ENCODE measurements at places on chromosomes 6 and 20. TPM values are rescaled to one million over a fixed set of nuclear protein-coding genes. Genes with fewer than 3 reads are reported as not detected.
A peak's percentile ranks its signal among the peaks of the same experiment; 100 is the strongest.

Gene TAGAP
- 82.6 TPM for total RNA-seq

DNA sequence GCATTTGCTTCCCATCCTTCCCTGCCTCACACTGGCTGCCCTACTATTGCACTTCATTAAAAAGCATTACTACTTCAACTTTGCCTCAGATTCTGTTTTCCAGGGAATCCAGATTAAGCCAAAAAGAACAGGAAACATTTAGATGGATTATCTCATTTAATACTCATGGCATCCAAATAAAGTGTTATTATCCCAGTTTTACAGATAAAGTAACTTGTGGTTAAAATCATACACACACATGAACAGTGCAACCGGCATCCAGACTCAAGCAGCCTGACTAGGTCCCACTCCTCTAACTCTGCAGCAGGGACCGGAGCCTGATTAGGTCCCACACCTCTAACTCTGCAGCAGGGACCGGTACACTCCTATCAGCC is 72.3 kb downstream of the GPR6 start:
- no peak for DNase-seq

DNA sequence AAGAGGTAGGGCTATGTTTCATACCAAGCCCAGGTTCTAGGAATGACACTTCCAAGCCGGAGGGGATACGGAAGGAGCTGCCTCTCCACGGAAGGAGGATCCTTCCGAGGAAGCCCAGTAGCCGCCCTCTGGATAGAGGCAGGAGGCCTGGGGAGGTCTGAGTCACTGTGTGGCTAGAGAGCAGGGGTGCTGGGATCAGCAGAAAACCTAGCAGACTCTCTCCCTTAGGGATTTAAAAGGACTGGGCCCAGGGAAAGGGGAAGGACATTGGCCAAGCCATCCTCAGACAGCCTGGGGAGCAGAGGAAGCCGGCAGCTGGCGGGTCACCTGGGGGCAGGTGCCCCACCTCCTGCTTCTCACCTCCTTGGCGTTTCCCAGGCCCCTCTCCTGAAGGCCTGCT is 36.6 kb upstream of the NFATC2 start:
- no peak for DNase-seq

GRCh38 chr6:52547647-52548352 is 29.1 kb downstream of the TRAM2 start:
- no peak for DNase-seq

GRCh38 chr20:50885068-50885467 is 46.2 kb downstream of the ADNP start:
- DNase-seq: no peak

DNA sequence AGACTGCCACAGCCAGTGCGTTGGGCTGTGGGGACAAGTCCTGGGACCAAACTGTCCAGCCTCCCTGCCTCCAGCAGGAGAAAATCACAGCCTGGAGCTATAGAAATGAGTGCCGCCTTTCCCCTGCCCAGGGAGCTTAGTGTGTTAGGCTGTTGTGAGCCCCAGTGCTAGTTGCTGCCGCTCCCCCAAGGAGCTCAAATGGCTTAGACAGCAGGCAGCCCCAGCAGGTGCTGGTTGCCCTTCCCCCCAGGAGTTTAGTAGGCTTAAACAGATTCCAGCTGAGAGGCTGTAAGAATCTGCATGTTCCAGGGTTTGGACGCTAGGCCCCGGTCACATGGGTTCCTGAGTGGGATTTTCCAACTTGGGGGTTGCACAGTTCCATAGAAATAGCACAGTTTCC is 27.2 kb upstream of the HMGN3 start:
- DNase-seq: no peak

- no peak for DNase-seq
Measured at GRCh38 chr6:167547751-167548150, 222.9 kb downstream of the TTLL2 start.

Gene OLIG3
- total RNA-seq: not detected

GRCh38 chr20:54025251-54025771 is 45.1 kb downstream of the BCAS1 start:
- no peak for DNase-seq

DNA sequence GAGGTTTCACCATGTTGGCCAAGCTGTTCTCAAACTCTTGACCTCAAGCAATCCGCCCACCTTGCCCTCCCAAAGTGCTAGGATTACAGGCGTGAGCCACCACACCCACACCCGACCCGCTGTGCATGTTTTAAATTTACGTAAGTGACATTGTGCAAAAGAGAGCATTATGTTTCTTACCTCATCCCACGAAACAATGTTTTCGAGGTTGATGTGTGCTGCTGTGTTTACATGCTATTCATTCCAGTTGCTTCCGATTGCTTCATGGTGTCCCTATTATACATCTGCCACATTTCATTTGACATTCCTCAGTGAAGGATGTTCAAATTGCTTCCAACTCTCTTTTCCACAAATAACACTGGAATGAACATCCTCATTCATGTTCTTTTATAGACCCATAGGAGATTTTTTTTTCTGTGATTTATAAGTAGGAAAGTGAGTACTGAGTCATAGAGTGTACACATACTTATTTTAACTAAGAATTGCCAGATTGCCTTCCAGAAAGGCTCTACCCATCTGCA is 403.9 kb upstream of the JARID2 start:
- DNase-seq: no peak

GRCh38 chr20:61913423-61914225 is 152.1 kb downstream of the TAF4 start:
- DNase-seq: no peak

Gene TREM2
- not detected for total RNA-seq

Gene FOXF2
- total RNA-seq: not detected

GRCh38 chr6:73030791-73031782 is 194.2 kb downstream of the KHDC1L start:
- no peak for DNase-seq

GRCh38 chr6:170165085-170165470 is 125.8 kb downstream of the DLL1 start:
- no peak for DNase-seq

GRCh38 chr6:36657942-36658544 is 20.5 kb upstream of the CDKN1A start:
- no peak for DNase-seq

Gene IYD
- not detected for total RNA-seq

Gene SLC35F1
- 0.07 TPM for total RNA-seq

- DNase-seq: peak; percentile 81
Measured at GRCh38 chr6:144064402-144065212, 30.8 kb downstream of the SF3B5 start.

DNA sequence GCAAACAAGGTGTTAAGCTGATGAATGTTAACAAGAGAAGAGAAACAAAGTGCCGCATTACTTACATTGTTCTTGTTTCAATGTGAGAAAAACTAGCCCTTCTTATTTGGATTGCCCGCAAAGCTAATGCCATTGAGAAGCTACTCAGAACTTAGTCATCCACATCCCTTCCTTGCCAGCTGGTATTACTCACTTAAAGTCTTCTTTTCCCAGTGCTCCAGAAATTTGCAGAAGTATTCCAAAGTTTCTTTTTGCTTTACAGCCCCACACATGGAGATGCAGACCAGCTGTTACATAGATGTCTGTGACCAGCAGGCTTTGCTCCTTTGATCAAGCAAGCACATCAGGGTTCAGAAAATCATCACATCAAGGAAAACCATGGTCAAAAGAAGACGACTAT is 529.0 kb downstream of the TBC1D32 start:
- DNase-seq: no peak

Gene HCRTR2
- total RNA-seq: not detected

DNA sequence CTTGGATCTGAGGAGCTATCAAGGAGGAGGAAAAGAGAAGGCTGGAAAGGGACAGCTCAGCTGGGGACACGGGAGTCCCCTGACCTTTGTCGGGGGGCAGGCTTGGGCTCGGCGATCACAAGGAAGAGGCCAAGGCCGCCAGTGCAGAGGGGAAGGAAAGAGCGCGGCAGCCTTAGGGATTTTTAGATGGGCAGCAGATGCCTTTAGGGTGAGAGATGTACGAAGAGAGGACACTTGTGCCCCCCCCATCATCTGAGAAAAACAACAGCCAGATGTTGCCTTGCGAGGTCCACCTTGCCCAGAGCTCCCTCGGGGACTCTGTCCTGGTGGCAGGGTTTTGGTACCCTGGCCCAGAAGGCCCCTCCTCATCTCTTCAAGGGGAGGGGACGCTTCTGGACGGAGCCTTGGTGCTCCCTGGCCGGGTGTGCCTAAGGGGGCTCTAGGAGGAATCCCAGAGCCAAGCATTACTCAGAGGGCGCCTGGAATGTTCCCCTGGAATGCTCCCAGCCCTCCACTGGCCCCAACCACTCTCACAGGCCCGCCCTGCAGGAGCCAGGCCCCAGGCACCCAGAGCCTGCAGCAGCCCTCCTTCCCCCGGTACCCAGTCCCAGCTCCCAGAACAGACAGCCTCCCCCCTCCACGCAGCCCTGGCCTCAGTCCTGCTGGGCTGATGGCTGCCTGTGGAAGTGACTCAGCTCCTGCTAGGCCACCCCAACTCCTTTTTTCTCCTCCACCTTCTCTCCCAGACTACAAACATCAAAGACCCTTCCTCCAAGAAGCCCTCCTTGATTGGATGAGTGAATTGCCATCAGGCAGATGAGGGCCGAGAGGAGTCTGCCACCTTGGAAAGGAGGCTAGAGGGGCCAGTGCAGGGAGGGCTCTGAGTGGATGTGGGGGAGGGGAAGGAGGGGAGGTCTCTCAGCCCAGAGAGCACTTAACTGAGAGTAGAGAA is 1.8 kb downstream of the ADAM33 start:
- DNase-seq: no peak

Gene KHDC1L
- total RNA-seq: not detected

Gene RNF8
- 19.4 TPM for total RNA-seq

Gene CALHM4
- total RNA-seq: not detected

Gene BPIFA1
- total RNA-seq: not detected

DNA sequence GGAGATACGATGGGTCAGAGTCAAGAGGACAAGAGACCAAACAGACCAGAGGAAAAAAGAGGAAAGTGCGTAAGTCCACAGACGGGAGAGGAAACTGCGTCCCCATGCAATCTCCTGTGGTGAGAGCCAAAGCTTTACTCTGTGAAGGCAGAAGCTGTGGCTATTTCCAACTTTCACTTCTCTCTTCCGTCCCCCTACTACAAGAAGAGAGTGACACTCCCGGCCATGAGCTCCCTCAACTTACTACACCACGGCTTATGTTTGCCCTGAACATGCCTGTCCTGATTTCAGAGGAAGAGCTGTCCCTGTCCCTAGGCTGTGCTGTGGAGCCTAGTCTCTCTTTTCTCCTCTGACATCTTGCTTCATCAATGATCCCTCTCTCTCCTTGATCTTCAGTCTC is 11.5 kb upstream of the SSR1 start:
- DNase-seq: no peak

Gene PI16
- total RNA-seq: 0.27 TPM

DNA sequence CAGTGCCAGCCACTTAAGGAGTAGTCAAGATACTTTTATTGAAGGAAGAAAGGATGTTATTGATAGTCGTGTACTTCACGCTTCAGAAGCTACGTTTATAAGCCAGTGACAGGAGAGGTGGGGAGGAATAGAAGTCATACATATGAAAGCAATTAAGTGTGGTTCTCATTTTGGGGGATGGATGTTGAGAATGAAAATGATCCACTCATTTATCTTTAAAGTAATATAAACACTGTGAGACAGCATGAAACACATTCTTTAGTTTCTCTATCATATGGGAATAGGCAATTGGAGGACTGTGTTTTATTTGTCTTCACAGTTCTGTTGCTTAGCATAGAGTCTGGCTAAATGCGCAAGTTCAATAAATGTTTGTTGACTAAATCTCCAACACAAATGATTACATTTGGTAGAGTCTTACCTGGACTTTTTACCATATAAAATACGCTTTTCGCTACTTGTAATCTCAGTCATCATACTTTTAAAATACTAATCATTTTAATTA is 35.2 kb downstream of the AK9 start:
- no peak for DNase-seq

Gene VGLL2
- not detected for total RNA-seq

- DNase-seq: no peak
Measured at GRCh38 chr6:170122651-170123050, 168.2 kb downstream of the DLL1 start.

DNA sequence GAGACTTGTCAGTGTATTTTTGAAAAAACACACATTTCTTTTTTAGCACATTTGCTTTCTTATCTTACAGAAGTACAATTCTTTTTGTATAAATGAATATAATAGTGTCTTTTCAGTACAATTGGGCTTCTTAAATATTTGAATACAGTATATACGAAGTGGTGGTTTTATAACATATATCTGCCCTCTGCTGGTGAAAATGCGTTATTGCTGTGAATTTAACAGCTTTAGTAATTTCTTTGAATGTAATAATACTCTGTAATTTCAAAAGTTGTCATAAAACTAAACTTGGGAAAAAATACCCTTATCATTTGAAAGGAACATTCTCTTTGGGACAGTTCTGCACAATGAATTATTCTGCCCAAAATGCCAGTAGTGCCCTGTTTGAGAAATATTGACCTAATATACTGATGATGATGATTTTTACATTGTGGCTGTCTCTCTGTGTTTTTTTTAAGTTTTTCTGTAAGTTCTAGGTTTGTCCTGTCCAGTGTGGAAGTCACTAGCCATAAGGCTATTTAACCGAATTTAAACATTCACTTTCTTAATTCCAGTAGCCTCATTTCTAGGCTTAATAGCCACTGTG is 19.0 kb downstream of the SMAP1 start:
- no peak for DNase-seq

DNA sequence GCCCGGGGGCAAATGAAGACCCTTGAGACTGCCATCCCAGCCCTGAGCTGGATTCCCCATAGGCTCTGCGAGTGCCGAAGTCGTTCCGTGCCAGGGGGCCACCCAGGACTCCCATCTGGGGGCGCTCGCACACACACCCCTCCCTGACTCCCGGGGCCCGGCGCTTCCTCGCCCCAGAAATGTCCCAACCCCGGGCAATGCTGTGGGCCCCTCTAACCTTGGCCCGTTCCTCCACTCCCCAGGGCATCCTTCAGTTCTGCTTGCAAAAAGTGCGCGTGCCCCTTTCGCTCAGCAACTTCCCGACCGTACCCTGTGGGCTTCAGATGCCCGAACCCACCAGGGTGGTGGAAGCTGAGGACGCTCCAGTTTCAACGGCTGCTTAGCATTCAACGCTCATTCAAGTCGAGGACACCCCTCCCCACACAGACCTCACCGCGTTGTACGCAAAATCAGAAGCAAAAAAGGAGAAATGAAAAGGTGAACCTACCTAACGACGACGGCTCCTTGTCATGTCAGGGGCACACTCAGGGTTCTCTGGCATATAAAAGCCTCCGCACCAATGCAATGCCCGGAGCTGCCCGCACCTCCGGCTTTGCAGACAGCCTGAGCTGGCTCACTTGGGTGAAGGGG is 25.3 kb downstream of the RIPOR2 start:
- peak; percentile 64 for DNase-seq

Gene SLC22A1
- not detected for total RNA-seq

Gene IMPG1
- total RNA-seq: not detected

DNA sequence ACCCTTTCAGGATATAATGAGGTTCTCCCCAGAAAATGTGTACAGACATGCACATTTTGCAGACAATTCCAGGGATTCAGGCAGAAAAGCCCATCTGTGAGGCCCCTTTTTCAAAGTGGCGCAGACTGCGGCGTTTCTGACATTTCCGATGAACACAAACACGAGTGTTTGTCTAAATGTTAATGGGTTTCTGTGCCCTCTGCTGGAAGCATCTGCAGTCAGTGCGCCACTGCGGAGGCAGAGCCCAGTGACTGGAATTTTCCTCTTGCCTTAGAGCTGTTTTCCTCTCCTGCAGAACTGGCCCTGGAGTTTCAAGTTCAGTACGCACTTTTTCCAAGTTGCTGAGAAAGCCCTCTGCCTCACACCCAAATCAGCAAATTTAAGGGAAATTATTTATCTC is 15.3 kb downstream of the ANKRD60 start:
- no peak for DNase-seq

- peak; percentile 79 for DNase-seq
Measured at GRCh38 chr6:2245103-2245876, at the start of gene GMDS. TSS of gene GMDS (minus strand) at chr6:2245605.

GRCh38 chr6:24979176-24979575 is 43.4 kb upstream of the RIPOR2 start:
- no peak for DNase-seq
